H4 (cell line): ENCODE measurements at places on chromosomes 11 and 22. TPM values are rescaled to one million over a fixed set of nuclear protein-coding genes. Genes with fewer than 3 reads are reported as not detected.

Gene APOA5
- total RNA-seq, result not detected in 2 replicates

GRCh38 chr11:57662893-57663292, 5.0 kb upstream of the ZDHHC5 start:
- DNase-seq, result no peak

DNA sequence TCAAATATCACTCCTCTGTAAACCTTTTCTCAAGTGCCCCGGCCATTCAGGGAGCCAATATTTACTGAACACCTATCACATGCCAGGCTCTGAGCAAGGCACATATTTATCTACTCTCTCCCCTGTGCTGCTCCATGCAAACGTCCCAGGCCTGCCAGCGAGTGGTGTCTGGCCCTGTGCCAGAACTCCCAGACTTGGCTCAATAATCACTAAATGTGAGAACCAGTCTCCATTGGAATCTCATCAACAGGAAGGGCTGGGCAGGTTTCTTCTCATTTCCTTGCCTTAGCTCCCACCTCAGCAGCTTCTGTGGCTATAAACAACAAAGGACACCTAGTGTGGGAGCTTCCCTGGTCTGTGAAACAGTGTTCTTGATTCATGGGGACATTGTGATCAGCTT, 21.7 kb downstream of the RASSF10 start:
- DNase-seq, result no peak

DNA sequence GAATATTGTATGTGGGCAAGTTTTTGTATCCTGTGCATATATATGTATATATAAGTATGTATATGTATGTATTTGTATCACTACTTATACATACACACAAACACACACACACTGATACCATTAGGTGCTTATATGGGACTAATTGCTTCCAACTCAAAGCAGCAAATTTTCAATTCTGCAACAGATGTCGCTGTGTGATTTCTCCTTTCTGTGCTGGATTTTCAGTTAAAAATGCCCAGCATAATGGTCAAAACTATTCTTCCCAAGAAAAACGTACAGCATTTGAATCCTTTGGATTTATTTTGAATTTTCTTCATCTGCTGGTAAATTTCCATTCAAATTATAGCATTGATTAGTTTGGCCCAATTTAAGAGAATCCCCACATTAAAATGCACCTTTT, 4.3 kb downstream of the CADM1 start:
- DNase-seq, result no peak

DNA sequence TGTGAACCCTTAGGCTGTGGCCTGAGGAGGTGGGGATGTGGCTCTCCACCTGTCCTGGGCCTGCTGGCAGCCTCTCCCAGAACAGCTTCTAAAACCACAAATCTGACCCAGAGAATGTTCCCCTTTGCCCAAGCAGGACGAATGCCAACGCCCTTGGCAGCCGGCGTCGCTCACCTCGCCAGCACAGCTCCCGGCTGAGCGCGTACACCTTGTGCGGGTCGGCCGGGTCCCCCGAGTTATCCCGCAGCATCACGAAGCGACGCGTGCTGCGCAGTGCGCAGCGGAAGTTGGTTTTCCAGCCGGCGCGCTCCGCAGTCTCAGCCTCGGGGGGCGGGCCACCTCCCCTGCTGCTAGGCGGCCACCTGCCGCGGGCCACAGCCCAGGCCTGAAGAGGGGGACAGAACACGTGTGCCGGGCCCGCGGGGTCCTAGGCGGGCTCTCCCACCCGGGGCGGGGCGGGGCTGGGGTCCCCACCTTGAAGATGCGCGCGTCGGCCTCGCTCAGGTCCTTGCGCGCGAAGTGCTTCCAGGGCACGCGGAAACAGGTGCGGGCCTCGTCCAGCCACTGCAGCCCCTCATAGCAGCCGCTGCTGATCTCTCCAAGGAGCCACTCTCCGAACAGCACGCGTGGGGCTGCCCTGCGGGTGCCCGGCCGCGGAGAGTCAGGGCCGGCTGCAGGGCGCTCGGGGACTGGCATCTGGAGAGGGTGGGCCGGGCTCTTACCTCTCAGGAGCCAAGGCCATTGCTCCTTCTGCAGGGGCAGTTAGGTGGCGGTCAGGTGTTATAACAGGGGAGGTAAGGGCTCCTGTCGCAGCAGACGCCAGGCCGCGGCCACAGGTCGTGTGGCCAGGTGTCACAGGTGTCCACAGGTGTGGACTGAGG, 887 bp downstream of the IRF7 start:
- no peak for DNase-seq

DNA sequence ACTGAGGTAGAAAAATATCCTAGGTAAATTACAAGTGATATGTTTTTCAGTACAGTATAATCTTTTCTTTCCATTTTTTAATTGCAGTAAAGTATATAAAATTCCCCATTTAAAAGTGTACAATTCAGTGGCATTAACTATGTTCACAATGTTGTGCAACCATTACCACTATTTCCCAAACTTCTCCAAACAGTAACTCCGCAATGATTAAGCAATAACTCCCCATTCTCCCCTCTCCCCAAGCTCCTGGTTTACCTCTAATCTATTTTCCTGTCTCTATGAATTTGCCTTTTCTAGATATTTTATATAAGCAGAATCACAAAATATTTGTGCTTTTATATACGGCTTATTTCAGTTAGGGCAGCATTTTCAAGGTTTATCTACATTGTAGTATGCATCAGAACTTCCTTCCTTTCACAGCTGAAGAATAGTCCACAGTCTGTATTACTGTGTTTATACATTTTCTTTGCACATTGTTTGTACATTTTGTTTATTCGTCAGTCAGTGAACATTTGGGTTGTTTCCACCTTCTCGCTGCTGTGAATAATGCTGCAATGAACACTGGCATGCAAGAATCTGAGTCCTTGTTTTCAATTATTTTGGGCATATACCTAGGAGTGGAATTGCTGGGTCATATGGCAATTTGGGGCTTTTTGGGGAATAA, 110.7 kb downstream of the RPL27A start:
- no peak for DNase-seq

- DNase-seq, result no peak
Measured at GRCh38 chr11:120398132-120398531, 61.9 kb downstream of the ARHGEF12 start.

DNA sequence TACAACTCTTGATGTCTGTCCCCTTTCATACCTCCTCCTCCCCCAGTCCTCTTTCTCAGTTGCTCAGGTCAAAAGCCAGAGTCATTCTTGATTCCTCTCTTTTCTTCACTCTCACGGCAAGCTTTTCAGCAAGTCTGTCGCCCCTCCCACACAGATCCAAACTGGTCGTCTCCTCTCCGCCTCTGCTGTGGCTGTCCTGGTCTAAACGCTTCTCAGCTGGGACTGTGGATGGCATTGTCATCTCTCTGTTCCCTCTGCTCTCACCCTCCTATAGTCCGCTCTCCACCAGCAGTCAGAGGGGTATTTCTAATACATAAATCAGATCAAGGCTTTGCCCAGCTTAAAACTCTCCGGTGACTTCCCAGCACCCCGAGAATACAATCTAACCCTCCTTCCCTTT, 46.8 kb upstream of the SPATA19 start:
- DNase-seq, result no peak

- no peak for DNase-seq
Measured at GRCh38 chr11:8030526-8031247, 43.5 kb downstream of the EIF3F start.
